Adrenal gland (tissue), 19 donors: ENCODE measurements at places on chromosomes 6 and 20. TPM values are rescaled to one million over a fixed set of nuclear protein-coding genes. Genes with fewer than 3 reads are reported as not detected.

The SCUBE3 gene
- 0.50 TPM for total RNA-seq

The NEU1 gene
- 178 TPM for total RNA-seq

The LY86 gene
- 25.7 TPM for total RNA-seq

The ENPP1 gene
- 8.3 TPM for total RNA-seq

The MUC21 gene
- total RNA-seq, result not detected

The CRYBG1 gene
- 3.7 TPM for total RNA-seq

The CLPSL2 gene
- not detected for total RNA-seq

The BCKDHB gene
- 17.3 TPM for total RNA-seq

The BACH2 gene
- total RNA-seq, result 0.41 TPM

The CRISP2 gene
- total RNA-seq, result not detected

The PRICKLE4 gene
- 2.9 TPM for total RNA-seq

The OPRM1 gene
- not detected for total RNA-seq

The ZSCAN9 gene
- total RNA-seq, result 8.1 TPM

The HLA-A gene
- total RNA-seq, result 338 TPM

The HELZ2 gene
- 38.7 TPM for total RNA-seq

The NKAPL gene
- 0.69 TPM for total RNA-seq

The LST1 gene
- 24.5 TPM for total RNA-seq

The ARFGEF3 gene
- total RNA-seq, result 0.22 TPM

The RGS19 gene
- 14.4 TPM for total RNA-seq

The APCDD1L gene
- total RNA-seq, result not detected

The SAMD3 gene
- total RNA-seq, result 6.3 TPM

The NRM gene
- total RNA-seq, result 5.7 TPM

The LRRC73 gene
- total RNA-seq, result 8.2 TPM

The BPIFB4 gene
- not detected for total RNA-seq

The ANKEF1 gene
- 10.5 TPM for total RNA-seq
